WTC11 (cell line): ENCODE measurements at places on chromosomes 12 and 14. TPM values are rescaled to one million over a fixed set of nuclear protein-coding genes. Genes with fewer than 3 reads are reported as not detected.

GRCh38 chr12:29317556-29318363 lies 63.2 kb downstream of the ERGIC2 start:
- DNase-seq: peak; percentile 18

DNA sequence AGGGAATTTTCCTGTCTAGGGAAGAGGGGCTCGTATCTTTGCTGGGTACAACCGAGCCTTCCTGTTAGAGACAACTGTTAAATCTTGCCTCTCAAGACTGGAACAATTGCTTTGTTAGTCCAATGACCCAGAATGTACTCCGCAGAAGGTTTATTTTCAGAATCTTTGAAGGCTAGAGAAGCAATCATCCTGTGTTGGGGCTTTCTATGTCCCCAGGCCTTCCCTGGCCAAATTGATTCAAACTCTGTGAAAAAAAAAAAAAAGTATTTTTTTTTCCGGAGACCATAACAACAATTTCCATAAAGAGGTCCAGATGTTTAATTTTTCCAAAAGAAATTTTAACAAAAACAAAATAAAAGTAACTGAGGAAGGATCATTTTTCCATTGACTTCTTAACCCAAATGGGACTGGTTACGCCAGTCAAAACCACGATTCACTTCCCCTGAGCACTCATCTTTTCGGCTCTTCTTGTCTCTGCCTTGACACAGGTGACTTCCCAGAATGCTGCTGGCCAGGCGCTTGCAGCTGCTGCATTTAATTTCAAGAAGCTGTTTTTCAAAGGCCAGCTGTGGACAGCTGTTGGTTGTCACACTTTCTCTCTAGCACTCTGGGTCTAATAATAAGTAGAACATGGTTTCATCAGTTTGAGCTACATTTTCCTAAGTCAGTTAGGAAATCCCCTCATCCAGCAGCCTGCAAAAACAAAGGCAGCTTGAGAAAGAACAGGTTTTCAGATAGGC lies 81.6 kb upstream of the MANSC4 start:
- no peak for DNase-seq

DNA sequence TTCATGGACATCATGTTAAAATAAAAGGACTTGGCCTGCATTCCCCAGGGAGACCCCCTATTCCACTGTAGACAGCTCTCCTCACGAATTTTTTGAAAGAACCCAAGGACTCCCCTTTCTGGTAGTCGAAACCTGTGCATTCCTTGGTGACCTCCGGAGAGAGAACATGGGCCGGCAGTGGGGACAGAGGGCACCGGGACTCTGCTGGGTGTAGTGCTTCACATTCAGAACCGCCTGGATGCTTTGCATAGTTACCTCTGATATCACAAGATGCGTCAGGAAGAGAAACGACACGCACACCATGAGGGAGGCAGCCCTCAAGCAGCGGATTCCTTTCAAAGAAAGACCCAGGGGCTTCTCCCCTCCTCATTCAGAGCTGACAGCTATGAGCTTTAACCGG lies 9.7 kb downstream of the CKAP4 start:
- DNase-seq: no peak

Gene POTEG
- not detected in 3 replicates for total RNA-seq

- DNase-seq: peak; percentile 31
Observed at GRCh38 chr12:44874981-44875416, 1.1 kb downstream of the NELL2 start.

DNA sequence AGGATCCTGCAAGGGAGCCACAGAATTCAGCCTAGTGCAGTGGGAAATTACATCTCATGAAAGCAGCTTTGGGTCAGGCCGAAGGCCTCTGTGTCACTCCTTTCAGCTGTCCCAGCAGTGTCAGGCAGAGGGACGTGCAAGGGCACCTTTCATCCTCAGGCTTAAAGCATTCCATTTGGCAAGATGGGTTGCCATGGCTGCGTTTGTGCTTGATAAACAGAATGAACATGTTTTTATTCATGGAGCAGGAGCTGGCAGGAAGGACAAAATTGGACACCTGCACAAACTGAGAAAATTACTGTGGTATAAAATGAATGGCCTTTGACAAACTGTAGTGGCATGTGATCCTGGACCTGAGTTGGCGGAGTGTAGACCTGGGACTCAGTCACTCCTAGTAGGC lies 29.4 kb downstream of the ACAD10 start:
- no peak for DNase-seq

GRCh38 chr14:95533822-95534221 lies 1.0 kb upstream of the GLRX5 start:
- no peak for DNase-seq

GRCh38 chr12:62466018-62466593 lies 520 bp upstream of the MON2 start:
- peak; percentile 24 for DNase-seq

GRCh38 chr14:33796356-33796755 lies 154.5 kb downstream of the EGLN3 start:
- no peak for DNase-seq

- no peak for DNase-seq
Observed at GRCh38 chr14:85222341-85222740, 307.6 kb upstream of the FLRT2 start.

GRCh38 chr12:116599285-116600136 lies 40.3 kb downstream of the MAP1LC3B2 start:
- peak; percentile 86 for DNase-seq

DNA sequence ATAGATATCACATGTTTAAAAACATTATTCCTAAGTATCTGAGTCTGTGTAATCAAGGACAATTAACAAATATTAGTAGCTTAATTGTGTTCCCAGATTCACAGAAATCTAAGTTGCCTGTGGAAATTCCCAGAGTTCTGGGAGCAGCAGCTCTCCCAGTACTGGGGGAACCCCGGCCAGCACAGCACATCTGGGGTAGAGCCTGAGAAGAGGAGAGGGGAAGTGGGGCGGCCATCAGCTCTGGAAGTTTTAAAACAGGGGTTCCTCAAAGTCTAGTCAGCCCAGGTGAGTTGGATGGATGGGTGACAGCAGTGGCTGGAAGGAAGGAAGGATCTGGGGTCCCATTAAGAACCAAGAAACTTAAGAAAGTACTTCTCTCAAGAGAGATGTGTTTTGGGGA lies 24.6 kb downstream of the PRICKLE1 start:
- DNase-seq: no peak

- DNase-seq: peak; percentile 34
Observed at GRCh38 chr14:21087294-21088091, 11.0 kb downstream of the ZNF219 start.
